ENCODE measurements at places on chromosomes 16 and 17.
A peak's percentile ranks its signal among the peaks of the same experiment; 100 is the strongest.

DNA sequence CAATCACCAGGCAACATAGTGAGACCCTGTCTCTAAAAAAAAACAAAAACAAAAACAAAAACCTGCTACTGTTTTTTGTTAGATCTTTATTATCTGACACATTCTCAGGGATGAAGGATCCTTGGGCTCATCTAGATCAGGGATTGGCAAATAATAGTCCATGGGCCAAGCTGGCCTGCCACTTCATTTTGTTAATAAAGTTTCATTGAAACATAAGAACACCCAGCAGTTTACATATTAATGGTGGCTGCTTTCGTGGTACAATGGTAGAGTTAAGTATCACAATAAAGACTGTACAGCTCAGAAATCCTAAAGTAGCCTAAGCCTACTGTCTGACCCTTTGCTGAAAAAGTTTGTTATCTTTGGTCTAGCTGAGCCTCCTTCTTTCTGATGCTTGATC lies 32.9 kb upstream of the CLEC18A start:
- no peak for DNase-seq

- DNase-seq: no peak
Measured at GRCh38 chr17:34312080-34312479, 7.2 kb upstream of the CCL8 start.

GRCh38 chr17:60077672-60078519 lies 825 bp downstream of the HEATR6 start:
- DNase-seq: peak; percentile 77

- DNase-seq: peak; percentile 56
Measured at GRCh38 chr16:10552998-10553491, 27.4 kb downstream of the EMP2 start.

DNA sequence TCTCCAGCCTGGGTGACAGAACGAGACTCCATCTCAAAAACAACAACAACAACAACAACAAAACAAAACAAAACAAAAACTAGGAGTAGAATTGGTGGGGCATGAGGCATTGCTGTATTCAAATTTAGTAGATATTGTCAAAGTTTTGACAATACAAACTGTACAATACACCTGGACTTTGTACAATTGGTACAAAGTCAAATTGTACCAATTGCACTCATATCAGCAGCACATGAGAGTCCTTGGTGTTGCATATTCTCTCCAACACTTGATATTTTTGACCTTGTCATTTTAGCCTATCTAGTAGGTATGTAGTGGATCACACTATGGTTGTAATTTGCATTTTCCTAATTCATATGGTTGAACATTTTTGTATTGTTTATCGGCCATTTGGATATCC lies 14.3 kb upstream of the ATF7IP2 start:
- DNase-seq: no peak
